ENCODE measurements at places on chromosomes 11 and 22.

GRCh38 chr11:69368119-69368880, 74.3 kb downstream of the MYEOV start:
- DNase-seq: peak; percentile 58

DNA sequence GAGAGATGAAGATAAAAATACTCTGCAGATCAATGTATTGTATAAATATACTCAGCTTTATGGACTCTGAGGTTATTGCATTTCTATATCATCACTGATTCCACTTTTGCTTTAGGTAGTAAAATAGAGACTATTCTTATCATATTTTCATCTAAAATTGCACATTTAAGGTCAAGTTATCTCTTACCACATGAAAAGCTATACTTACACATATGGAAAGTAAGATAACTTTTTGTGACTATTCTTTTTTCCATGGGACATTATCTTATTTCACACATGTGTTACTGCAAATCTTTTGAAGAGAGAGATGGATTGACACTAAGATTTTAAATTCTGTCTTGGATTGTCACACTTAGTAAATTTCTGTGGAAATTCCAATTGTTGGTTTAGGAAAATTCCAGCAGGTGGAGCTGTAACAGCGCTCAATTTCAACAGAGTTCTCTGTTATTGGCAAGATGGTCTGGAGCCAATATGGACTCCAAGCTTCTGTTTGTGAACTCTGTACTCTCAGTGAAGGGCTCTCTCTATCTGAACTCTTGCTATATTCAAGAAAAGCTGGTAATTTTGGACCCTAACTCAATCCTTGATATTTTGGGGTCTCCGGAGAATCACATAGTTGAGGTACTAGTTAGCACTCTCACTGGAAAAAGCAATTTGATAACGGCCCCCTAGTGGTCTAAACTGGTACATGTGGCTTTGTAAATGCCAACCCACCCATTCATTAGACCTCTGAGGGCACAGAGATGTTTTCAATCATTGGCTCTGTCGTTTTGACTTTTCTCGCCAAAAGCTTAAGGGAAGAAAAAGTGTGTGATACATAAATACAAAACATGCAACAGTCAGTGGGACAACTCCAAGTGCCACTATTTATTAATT, 429.7 kb downstream of the ETS1 start:
- no peak for DNase-seq

GRCh38 chr11:112195951-112196351, 20.6 kb downstream of the BCO2 start:
- DNase-seq: no peak

DNA sequence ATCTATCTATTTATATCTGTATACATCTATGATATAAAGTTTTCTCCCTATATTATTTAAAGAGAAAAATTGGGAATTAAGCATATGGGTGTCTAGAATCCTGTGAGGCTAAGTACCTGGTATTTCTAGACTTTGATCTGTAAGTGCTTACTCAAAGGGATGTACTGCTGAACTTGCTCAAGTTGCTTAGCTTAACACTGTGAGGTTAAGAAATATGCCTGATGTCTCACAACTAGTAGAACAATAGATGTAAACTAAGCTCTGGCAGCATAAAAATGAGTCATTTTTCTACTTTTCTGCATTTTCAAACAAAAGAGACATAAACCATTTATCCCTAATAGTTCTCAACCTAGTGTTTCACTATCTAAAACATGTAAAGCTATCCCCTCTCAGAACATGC, 744.4 kb upstream of the ANO3 start:
- DNase-seq: no peak

- DNase-seq: no peak
Measured at GRCh38 chr11:119441898-119442243, 18.9 kb upstream of the THY1 start.

GRCh38 chr22:34973926-34974325, 92.0 kb upstream of the ISX start:
- DNase-seq: no peak

DNA sequence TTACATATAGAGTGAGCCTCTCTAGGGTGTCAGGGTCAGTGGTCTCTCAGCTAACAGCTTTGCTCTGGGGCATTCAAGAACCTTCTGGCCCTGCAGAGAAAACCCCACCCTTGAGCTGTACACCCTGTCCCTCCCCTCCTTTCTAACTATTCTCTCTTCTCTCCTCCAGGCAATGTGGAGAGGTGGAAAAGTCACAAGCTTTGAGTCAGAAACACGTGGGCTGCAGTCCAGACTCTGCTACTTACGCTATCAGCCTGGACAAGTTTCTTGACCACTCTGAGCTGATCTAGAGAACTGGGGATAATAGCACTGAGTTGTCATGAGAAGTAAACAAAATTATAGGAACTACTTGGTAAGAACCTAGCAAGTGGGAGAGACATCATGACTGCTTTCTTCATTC, 10.7 kb upstream of the FAM83F start:
- DNase-seq: no peak

- DNase-seq: no peak
Measured at GRCh38 chr11:88353835-88354496, 16.4 kb upstream of the CTSC start.

DNA sequence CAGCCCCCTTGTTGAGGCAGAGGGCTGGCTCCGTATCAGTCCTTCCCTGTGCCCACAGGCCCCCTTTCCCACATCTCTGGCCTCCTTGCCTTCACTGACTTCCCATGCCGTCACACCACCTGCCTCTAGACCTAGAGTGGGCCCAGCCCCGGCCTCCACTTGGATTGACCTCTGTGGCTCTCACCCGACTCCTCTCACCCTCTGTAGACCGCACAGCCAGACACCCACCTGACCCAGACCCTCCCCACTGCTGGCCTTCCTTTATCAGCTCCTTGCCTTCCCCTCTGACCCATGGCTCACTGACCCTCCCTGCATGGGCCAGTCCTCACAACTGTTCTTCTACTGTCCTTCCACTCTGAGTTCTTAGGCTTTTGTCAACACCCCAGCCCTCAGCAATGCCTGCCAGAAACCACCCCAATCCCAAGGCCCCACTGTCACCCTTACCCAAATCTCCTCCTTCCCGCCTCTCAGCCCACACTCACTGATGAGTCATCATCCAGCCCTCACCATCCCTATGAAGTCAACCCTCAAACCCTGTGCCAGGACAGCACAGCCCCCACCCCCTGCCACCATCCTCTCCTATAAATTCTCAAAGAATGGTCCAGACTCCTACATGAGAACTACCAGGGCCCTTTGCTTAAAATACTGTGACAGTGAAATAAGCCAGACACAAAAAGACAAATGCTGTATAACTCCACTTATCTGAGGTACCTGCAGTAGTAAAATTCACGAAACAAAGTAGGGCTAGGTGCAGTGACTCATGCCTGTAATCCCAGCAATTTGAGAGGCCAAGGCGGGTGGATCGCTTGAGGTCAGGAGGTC, 53.4 kb downstream of the SCGB1A1 start:
- DNase-seq: no peak

DNA sequence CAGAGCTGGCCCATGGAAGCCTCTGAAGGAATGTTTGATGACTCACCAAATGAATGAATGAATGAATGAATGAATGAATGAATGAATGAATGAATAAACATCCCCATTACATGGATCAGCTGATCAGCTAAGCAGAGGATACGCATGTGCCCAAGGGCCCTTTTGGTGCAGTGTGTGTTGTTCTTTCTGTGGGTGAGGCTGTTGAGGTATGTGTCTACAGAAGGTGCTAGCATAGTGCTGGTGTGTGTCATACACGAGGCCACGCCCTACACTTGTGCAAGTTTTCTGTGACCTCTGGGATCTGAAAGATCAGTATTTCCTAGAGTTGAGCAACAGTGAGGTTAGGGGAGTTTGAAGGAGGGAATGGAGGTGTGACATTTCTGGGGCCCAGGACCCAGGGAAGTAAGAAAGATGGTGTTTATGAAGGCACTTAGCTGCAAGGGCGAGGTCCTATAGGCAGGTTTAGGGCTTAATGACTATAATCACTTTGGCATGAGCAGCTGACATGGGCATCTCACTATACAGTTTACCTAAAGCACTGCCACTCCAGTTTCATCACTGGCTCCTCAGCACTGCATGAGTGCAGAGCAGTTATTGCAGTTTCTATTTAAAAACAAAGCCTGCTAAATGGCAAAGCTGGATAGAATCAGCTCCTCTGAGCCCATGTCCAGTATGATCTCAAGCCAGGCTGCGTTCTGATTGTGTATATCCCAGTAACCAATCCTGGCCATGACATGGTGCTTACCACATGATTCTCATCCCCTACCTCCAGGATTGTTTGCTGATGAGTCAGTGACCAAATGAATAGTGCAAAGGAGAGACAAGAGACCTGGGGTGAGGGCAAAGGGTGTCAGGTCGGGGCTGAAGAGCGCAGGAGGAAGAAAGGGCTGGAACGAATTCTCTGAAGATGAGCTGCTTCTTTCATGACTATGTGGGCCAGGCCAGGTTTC, 36.4 kb upstream of the E2F8 start:
- DNase-seq: no peak

GRCh38 chr11:25163421-25163820, 666.6 kb downstream of the LUZP2 start:
- no peak for DNase-seq

- DNase-seq: no peak
Measured at GRCh38 chr11:132590986-132591385, 941.3 kb downstream of the OPCML start.

GRCh38 chr11:66856496-66857233, at the start of gene LRFN4:
Gene LRFN4 (plus strand): TSS chr11:66857064. CDS start chr11:66857745, 681 bp downstream.
- no peak for DNase-seq

DNA sequence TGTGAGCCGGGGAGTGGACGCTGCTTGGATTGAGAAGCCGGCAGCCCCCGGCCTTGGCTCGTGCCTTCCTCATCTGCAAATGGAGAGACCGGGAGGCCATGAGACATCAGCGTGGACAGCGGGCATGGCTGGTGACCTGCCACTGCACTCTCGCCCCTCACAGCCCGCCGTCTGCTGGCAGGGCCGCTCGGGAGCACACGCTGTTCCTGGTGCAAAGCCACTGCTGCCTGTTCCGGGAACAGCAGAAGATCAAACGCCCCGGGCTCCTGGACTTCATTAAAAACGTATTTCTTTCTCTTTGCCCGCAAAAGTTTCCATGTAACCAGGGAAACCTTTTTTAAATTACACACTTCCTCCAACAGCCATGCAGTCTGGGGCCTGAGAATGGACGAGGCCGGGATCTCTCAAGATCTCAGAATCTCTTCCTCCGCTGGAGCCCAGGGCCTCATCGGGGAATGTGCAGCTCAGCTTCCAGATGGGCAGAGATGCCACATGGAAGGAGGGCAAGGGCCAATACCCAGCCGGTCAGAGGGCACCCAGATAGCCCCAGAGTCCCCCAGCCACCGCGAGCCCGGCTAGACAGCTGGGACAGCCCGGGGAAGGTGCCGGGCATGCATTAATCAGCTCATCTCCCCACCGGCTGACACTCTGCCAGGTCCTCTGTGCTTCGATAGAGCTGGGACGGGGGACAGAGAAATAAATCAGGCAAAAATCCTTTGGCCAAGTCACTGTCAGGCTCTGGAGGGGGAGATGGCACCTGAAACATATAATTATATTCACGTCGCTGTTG, 62.8 kb upstream of the PRR5 start:
- no peak for DNase-seq

GRCh38 chr11:7677071-7677470, 3.8 kb upstream of the CYB5R2 start:
- DNase-seq: no peak

DNA sequence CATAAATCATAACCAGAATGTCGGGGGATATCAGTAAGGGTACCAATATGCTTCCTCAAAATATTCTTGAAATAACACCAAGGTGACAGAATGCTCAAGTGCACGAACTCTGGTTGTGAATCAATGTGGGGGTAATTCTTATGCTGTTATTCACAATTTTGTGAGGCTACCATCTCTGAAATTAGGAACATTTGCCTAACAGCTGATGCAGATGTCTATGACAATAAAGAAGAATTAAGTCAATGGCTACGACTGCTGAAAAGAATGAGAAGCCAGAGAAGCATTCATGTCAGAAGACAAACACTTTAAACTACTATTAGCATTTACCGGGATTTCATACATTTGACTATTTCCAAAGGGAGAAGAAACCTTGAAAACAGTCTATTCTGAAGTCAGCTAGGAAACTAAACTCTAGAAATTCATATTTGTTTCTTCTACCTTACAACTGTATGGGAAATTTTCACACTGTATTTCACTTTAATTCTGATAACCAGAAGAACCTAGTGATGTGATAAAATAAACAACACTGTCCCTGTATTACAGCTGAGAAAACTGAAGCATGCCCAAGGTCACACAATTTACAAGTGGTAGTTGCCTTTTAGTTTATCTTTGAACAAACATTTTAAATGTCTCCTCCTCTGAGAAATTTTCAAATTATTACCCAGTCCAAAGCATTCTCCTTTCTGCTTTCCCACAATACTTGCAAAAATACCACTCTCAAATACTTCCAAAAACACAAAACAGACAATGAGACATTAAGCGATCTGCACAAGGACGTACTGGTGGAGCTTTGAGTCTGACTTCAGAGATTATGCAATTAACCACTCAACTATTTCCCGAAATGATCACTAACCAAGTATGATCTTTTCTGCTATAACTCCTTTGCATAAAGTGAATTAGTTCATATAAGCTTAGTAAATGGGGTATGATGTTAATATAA, 18.0 kb upstream of the ARHGAP32 start:
- DNase-seq: no peak

GRCh38 chr11:19018901-19019300, 41.6 kb downstream of the MRGPRX2 start:
- DNase-seq: no peak

DNA sequence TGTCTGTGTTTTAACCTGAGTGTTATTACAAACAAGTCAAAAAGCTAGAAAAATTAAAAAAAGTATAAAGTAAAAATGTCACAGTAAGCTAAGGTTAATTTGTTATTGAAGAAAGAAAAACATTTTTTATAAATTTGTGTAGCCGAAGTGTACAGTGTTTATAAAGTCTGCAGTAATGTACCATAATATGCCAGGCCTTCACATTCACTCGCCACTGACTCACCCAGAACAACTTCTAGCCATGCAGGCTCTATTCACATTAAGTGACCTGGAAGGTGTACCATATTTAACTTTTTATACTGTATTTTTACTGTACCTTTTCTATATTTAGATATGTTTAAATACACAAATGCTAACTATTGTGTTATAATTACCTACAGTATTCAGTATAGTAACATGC, 14.7 kb upstream of the FDX1 start:
- no peak for DNase-seq

Data from type B pancreatic cell (in vitro differentiated cells).